Karpas-422 (cell line): ENCODE measurements at places on chromosomes 3 and 15. TPM values are rescaled to one million over a fixed set of nuclear protein-coding genes. Genes with fewer than 3 reads are reported as not detected.

Gene SCG3
- not detected in 2 replicates for total RNA-seq

DNA sequence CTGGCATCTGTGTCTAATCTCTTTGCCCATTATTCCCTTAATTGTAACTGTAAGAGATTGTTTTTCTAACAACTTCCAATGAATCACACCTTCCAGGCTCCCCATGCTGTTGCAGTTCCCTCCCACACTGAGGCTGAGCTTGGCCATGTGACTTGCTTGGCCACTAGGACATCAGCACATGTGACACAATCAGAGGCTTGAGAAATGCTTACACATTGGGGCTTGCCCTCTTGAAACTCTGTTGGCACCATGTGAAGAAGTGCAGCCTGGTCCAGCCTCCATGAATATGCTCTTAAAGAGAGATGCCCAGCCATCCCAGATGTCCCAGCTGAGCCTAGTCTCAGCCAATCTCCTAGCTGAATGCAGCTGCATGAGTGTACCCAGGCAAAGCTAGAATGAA is 326.8 kb upstream of the SOX2 start:
- no peak for DNase-seq

DNA sequence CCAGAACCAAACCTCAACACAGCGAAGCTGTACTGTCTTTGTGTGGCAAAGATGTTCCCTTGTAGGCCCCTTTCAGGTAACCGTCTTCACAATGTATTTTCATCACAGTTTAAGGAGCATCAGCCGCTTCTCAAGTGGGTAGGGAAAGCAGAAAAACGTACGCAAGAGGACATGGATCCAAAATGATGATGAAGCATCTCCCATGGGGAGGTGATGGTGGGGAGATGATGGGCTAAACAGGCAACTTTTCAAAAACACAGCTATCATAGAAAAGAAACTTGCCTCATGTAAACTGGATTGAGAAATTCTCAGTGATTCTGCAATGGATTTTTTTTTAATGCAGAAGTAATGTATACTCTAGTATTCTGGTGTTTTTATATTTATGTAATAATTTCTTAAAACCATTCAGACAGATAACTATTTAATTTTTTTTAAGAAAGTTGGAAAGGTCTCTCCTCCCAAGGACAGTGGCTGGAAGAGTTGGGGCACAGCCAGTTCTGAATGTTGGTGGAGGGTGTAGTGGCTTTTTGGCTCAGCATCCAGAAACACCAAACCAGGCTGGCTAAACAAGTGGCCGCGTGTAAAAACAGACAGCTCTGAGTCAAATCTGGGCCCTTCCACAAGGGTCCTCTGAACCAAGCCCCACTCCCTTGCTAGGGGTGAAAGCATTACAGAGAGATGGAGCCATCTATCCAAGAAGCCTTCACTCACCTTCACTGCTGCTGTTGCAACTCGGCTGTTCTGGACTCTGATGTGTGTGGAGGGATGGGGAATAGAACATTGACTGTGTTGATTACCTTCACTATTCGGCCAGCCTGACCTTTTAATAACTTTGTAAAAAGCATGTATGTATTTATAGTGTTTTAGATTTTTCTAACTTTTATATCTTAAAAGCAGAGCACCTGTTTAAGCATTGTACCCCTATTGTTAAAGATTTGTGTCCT is 60.0 kb downstream of the AAGAB start:
- no peak for DNase-seq

- no peak for DNase-seq
Measured at GRCh38 chr3:41710646-41711388, 251.1 kb downstream of the ULK4 start.

DNA sequence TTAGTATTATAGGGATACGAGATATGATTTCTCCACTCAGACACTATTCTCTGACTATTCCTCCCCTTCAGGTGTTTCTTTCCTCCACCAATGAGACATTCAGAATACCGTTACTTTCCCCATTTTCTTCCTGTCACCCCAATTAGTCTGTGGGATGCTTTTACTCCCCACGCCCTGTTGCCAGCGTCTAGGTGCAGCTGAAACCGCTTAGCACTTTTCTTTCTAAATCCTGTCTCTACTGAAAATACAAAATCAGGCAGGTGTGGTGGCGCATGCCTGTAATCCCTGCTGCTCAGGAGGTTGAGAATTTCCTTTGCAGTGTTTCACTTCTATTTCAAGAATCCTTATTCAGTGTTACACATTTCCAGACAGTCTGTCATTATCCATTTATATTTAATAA is 49.6 kb upstream of the DLG1 start:
- DNase-seq: no peak

DNA sequence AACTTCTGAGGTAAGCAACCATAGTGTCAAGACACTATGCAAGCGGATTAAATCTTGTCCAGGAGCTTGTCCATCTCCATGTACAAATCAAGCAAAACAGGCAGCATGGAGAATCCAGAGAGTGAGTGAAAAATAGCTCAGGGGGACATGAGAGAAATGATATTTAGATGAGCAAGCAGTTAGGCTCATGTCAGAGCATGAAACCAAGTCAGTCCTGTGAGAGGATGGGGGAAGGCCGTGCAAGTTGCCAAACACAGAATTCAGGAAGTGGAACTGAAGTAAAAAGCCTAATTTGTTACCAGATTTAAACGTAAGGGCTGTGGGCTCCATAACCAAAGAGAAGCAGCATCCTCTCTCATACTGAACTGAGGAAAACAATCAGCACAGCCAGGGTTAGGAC is 995.9 kb downstream of the MCTP2 start:
- no peak for DNase-seq

GRCh38 chr15:101256757-101257156 is 4.9 kb upstream of the CHSY1 start:
- peak; percentile 71 for DNase-seq

DNA sequence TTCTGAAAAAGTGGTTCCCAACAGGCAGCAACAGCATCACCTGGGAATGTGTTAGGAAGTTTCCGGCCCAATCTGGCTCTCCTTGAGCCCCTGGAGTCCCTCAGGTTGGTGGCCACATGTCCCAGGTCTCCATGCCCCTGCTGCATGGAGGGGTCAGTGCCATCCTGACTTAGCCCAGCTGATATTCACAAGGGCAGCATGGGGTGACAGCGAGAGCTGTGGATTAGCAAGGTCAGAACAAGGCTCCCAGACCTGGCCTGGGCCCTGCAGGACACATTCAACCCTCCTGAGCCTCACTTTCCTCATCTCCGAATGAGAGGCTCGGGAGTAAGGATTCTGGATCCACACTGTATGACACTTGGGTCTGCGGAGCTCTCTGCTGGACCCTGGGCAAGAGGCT is 243.8 kb upstream of the TLE3 start:
- no peak for DNase-seq
